Activated CD8-positive, alpha-beta memory T cell treated with anti-CD3 and anti-CD28 coated beads for 4 hours (primary cell): ENCODE measurements at places on chromosomes 3 and 15.
A peak's percentile ranks its signal among the peaks of the same experiment; 100 is the strongest.

DNA sequence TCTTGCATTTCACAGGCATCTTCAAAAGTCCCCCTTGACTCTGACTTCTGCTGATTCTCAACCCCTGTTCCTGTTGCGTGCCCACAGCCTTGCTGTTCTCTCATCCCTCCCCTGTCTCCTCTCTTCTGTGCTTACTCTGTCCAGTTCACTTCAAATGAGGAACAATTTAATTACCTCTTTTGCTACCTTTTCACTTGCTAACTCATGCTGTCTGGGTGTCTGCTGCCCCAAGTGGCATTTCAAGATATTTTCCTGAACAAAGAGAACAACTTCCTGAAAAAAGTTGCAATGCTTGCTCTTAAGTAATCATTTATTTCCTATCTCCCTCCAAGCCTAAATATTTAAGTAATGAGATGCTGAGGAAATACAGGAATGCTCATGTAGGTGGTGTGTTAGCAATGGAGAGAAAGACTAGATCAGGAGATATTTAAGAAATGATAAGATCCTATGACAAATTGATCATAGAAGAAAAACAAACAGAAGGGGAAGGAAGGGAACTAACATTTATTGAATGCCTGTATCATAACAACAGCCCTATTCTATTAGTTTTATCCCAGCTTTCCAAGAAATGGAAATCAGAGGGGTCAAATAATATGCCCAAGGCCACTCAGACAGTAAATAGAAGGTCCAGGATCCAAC, 42.2 kb downstream of the SV2B start:
- no peak for DNase-seq

GRCh38 chr3:124246376-124246775, 254.5 kb upstream of the ROPN1 start:
- no peak for DNase-seq

DNA sequence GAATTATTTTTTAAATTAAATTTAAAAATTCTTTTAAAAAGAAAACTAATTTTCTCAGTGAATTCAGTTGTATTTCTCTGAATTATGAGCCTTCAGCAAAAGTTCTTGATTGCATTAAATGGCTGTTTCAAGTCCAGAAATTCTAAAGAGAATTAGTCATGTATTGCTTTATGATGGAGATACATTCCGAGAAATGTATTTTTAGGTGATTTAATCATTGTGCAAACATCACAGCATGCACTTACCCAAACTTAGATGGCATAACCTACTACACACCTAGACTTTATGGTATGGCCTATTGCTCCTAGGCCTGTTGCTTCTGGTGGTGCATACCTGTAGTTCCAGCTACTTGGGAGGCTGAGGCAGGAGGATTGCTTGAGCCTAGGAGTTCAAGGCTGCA, 44.3 kb upstream of the GCNT3 start:
- no peak for DNase-seq

DNA sequence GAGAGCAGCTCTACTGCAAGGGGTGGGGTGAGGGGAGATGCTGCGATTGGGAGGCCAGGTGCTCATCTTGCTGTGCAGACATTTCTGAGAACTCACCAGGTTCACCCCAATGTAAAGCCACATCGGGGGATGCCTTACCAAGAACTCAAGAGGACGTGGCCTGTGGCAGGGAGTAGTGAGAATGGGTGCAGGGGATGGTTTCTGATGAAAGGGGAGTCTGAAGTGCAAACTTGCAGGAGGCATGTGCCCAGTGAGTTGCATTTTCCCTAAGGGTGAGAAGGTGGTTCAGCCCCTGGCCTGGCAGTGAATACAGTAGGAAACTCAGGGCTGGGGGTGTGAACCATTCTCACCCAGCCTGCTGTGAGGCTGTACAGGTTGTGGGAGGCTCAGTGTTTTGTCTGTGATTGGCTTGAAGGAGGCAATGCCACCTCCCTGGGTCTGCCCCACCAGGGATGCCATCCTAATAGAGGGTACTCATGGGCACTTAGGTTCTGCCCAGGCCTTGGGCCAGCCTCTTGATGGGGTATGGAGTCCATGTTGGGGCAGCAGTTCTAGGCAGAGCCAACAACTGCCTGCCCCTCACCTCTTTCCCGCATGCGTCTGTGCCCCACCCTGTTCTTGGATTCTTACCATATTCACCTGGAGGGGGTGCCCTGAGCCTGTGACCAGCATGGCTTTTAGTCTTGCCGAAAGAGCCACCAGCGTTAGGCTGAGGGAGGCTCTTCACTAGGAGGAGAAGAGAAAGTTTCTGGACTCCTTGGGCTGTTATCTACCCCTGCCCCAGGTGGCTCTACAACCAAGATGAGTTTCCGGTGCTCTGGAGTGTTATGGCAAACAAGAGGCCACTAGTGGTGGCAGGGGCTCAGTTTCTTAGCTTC, 4.5 kb downstream of the HEMK1 start:
- DNase-seq: peak; percentile 74

GRCh38 chr15:70252056-70252950, 154.6 kb upstream of the TLE3 start:
- no peak for DNase-seq
